SK-N-SH treated with all-trans-retinoic acid at 6 μM for 48 hours (cell line): ENCODE measurements at places on chromosomes 11 and 22.

- ATAC-seq = no peak
These were observed 17.3 kb downstream of the TRPM5 start for GRCh38 chr11:2426826-2427521.

DNA sequence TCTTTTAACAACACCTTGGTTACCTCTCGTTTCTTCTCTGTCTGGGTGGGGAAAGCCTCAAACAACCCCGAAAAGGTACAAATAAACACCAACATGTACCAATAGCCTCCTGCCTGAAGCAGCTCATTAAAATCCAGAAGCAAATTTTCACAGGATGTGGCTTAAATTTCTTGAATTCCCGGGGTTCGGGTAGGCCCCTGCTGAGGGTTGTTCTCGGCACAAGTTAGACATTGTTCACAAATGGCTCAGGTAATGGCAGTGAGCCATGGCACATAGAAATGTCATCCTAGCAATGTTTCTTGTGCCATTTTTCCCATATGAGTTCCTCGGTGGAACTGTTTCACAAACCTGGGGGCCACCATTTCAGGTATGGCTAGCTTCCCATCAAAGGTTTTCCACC, 19.7 kb upstream of the GLYATL1 start:
- ATAC-seq = no peak

DNA sequence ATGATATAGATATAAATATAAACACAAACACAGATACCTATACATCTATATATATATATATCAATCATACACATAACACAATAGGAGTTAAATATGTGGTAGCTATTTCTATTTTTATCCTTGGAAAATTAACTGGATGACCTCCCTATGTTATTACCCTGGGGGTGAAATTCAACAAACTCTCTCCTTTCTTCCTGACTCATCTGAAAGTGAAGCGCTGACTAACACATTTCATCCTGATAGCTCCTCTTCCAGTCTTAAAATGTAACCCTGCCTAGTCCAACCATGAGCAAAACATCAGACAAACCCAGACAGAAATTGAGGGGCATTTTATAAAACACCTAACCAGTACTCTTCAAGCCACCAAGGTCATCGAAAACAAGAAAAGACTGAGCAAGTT, 220.6 kb upstream of the ISX start:
- no peak for ATAC-seq

DNA sequence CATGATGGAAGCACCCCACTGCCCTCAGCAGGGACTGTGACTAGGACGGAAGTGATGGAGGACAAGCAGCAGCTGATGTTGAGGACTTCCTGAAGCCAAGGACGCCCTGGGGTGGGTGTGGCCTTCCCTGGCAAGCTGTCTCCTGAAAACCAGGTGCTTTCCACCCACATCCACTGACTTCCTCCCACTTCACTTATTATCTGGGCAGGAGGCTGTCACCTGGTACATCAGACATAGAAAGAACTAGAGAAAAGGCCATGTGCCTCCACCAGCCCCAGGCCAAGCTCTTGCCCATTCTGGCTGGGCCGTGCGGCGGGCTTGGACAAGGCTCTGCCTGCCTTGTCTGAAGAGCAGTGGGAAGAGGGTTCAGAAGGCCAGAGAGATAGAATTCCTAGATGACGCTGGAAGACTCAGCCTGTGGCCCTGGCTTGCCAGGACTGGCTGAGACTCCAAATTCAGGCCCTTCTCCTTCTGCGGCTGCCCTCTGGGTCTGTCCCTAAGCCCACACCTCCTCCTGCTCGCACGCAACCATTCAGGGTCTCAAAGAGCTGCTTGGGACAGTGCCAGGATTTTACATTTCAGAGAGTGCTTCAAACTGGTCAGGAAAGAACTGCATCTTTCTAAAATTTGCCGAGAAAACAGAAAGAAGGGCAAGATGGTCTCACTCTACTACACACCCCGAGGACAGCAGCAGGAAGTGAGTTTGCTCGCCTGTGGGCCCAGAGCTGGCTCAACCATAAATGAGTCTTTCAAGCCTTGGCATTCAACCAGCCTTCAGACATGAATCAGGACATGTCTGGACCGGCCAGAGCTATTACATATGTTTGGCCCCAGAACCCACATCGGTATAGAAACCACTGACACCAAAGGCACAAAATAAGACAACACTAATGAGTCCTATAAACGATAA, 13.3 kb downstream of the ARHGAP1 start:
- peak; percentile 24; the same call in 1 of the 3 replicates for ATAC-seq

- peak; percentile 37 for ATAC-seq
These were observed 464 bp upstream of the CECR2 start for GRCh38 chr22:17368554-17369438.

DNA sequence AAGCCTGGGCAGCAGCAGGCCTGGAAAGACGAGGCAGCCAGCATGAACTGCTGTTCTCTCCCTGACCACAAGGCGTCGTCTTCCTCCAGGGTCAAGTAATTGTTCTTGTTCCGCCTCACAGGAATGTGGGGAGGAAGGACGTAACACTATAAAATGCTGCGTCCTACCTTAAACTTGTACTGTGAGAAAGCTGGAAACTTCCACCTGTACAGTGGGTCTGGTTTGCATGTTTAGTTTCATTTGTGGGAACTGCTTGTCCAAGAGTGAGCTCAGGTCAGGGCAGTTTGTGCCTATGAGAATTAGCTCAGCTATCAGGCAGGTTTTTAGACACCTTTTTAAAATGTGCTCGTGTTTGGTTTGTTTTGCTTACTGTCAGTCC, 55.2 kb downstream of the PANX1 start:
- ATAC-seq = peak; percentile 72

- ATAC-seq = no peak
These were observed 80.5 kb upstream of the GDPD4 start for GRCh38 chr11:77381729-77382665.

GRCh38 chr11:19577976-19578619, 134.5 kb upstream of the NAV2 start:
- ATAC-seq = peak; percentile 87

DNA sequence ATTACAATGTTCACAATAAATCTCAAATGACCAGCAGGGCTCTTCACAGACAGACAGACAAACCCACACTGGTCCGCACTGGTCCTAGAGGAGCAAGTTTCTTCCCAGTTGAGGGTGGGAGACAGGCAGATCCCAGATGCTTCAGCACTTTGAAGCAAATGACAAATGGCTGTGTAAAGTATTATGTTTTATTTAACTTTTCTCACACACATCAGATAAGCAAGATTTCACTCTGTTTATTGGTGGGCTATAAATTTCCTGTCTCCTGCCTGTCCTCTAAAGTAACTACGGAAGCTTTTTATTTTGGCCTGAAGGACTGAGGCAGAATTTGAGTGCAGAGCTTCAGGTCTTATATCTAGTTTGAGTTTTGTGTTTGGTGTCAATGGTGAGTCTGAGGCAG, 174.7 kb upstream of the MTNR1B start:
- no peak for ATAC-seq

GRCh38 chr11:12569499-12570425, 104.5 kb upstream of the TEAD1 start:
- ATAC-seq = no peak; the same call in 2 of the 3 replicates

- no peak for ATAC-seq
These were observed 24.1 kb downstream of the ZBTB16 start for GRCh38 chr11:114083391-114084252.

DNA sequence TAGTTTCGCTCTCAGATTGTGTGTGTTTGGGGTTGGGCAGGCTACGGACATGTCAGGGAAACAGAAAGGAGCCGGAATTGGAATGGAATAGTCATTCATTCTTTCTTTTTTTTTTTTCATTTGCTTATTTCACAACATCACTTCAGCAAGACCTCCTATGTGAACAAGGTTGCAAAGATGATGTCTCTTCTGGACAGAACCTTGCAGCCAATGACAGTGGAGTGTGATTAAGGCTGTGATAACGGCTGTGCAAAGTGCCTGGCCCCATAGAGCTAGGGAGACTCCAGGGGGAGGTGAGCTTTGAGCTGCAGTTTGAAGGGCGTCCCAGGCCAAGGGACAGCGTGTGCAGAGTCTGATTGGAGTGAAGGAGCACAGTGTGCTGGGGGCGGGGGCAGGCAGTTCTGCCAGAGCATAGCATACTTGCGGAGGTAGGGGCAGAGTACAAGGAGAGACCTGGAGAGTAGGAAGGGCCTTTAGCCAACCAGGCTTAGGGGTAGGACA, 3.4 kb downstream of the TIGD3 start:
- no peak for ATAC-seq

- ATAC-seq = peak; percentile 89
These were observed 47.3 kb downstream of the NRXN2 start for GRCh38 chr11:64675450-64676260.

- ATAC-seq = peak; percentile 61
These were observed 13.6 kb downstream of the BCL9L start for GRCh38 chr11:118911880-118912741.
